WERI-Rb-1 (cell line): ENCODE measurements at places on chromosomes 12 and 14.

- DNase-seq = no peak
Measured at GRCh38 chr14:73732006-73732405, 17.8 kb upstream of the PNMA1 start.

GRCh38 chr12:95055057-95055456 is 18.4 kb downstream of the NR2C1 start:
- no peak for DNase-seq

GRCh38 chr14:105908481-105908911 is 382.1 kb downstream of the TMEM121 start:
- no peak for DNase-seq

DNA sequence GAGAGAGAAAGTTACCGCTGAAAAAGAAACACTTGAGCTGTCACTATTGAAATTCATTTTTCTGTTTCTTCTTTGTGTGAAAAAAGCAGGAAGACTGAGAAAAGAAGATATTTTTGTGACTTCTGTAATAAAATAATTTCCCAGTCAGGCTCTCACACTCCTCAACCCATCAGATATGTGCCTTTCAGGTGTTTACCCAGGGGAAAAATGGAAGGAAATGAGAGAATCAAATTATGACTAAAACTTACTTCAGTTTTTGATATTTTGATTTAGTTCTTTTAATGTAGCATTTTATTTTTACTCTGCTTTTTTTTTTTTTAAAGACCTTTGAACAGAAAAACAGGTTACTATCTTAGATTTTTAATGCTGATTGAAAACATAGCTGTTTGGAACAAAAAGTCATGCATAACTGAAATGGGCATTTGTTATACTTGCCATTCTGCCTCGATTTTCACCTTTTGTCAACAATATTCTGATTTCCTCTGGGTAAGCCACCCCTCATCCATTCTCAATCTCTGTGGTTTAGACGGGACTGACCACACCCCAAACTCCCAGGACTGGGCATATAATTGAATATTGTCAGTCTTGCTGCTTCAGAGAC is 133.2 kb upstream of the KRR1 start:
- DNase-seq = no peak

GRCh38 chr12:89082370-89082753 is 269.9 kb downstream of the DUSP6 start:
- DNase-seq = no peak

DNA sequence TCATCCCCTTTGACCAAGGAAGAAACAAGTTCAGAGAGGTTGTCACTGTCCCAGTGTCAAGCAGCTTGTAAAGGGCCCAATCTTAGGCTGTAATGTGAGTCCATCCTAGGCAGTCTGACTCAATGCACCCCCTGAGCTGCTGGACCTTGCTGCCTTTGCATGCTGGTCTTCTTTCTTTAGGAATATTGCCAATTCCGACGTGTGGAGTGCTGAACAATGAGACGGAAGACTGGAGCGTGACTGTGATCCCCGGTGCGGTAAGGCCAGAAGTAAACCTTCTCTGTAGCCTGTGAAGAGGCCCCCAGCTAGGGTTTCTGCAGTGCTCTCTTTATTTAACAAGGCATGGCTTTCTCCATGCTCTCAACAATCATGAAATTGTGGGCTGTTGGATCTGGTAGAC is 963 bp downstream of the TCTN2 start:
- no peak for DNase-seq

GRCh38 chr14:102902086-102902485 is 20.4 kb upstream of the AMN start:
- DNase-seq = no peak

- DNase-seq = peak; percentile 93
Measured at GRCh38 chr14:104827177-104828055, 26.5 kb downstream of the ZBTB42 start.

DNA sequence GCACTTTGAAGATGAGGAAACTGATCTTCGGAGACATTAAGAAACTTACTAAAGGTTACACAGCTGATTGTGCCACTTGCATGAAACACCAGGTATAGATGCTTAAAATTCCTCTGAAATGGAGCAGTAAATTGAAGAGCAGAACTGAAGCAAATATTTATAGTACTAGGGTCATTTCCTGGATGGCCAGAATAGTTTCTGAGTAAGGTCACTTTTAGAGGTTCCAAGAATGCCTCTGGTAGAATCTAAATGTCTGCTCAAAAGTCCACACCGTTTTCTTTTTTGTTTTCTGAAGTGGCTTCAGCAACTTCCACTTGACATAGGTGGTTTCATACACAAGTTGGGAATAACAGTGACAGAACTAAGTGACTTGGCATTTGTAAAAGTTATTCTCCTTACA is 19.4 kb downstream of the TPH2 start:
- no peak for DNase-seq

- no peak for DNase-seq
Measured at GRCh38 chr14:76782885-76783566, 21.8 kb downstream of the VASH1 start.

GRCh38 chr14:24053548-24054323 is 1.9 kb downstream of the CARMIL3 start:
- DNase-seq = peak; percentile 8

DNA sequence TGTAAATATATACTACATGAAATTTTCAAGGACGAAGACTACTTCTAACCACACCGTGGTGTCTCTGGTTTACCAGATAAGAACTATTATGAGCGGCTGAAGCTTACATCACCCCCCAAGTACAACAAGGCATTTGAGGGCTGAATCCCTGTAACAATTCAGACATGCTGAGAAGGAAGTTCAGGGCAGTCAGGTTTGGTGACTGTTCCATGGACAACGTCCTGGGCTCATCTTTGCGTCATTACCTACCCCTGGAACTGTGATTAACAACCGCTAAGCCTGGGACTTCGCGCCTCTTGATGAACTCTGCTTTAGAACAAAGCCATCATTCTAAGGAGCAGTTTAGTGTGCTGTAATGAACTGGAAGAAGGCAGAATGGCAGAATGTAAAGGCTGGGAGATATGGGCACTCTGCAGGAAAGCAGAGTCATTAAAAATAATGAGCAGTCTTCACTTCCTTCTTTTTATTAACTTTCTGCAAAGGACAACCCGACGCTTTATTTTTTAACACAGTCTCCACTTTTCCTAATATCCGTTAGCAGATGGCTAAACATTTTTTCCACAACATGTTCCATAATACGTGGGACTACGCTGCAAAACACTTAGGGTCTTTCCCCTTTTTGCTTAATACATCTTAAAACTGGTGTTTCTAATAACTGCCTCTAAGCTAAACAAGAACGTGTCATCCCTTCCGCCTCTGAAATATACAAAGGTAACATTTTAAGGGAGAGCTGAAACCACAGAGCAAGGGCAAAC is 263.2 kb downstream of the ADAMTS20 start:
- DNase-seq = no peak

- no peak for DNase-seq
Measured at GRCh38 chr14:80313806-80314205, 102.5 kb upstream of the DIO2 start.

- DNase-seq = no peak
Measured at GRCh38 chr12:41459906-41460214, 271.7 kb downstream of the PDZRN4 start.

GRCh38 chr12:122558745-122559641 is 31.9 kb downstream of the KNTC1 start:
- no peak for DNase-seq

- peak; percentile 62 for DNase-seq
Measured at GRCh38 chr14:85531141-85531586, 1.2 kb downstream of the FLRT2 start.

DNA sequence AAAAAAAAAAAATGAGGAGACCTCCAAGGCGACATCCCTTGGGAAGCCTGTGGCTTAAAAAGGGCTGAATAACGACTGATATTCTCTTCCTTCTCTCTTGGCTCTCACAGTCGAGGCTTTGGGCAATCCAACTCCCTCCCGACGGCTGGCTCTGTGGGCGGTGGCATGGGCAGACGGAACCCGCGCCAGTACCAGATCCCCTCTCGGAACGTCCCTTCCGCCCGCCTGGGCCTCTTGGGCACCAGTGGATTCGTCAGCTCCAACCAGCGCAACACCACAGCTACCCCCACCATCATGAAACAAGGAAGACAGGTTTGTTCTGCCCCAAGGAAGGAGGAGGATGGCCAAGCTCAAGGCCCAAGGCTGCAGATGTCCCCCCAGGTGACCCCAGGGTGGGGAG is 127.8 kb downstream of the GCH1 start:
- no peak for DNase-seq

DNA sequence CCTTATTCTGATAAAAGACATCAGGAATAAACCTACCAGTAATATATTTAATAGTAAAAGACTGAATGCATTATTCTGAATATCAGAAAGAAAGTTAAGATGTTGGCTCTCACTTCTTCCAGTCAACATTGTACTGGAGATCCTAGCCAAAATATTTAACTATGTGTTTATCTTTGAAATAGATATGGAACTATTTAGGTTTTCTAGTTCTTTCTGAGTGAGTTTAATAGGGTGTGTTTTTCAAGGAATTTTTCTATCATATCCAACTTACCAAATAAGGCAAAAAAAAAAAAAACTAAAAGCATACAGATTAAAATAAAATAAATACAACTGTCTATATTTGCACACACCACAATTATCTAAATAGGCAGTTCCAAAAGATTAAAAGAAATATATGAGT is 478.9 kb upstream of the LMO3 start:
- DNase-seq = no peak

DNA sequence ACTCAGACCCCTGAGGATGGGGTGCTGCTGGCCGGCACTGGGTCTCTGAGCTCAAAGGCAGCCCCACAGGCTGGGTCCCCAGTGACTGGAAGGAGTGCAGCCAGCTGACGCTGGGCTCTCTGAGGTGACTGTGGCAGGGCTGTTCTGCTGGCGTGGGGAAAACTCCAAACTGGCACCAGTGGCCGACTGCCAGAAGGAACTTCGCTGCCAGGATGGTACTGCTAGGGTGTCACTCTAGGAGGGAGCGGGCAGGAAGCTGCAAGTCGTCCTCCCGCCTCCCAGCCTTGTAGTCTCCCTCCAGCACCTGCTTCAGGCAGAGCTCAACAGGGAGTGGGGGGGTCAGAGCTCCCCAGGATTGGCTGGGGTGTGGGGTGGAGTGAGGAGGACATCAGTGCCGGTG is 41.3 kb downstream of the CDC42BPB start:
- no peak for DNase-seq

GRCh38 chr12:71503579-71504391 is 64.2 kb downstream of the LGR5 start:
- DNase-seq = no peak

- DNase-seq = no peak
Measured at GRCh38 chr14:80669426-80669825, 272.1 kb downstream of the CEP128 start.

- DNase-seq = peak; percentile 49
Measured at GRCh38 chr12:62724947-62725451, 210.0 kb downstream of the PPM1H start.

DNA sequence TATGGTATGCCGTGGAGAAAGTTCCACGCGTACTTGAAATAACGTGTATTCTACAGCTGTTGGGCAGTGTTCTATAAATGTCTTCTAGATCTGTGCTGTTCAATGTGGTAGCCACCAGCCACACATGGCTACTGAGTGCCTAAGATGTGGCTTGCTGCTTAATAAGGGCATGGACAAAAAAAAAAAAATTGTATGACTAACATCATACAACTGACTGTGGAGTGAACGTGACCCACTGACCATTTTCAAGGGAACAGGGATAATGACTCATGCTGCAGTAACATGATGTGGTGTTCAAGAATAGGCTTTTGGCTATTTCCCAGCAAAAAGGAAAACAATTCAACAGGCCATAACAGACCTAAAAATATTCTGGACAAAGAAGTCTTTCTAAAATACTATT is 13.0 kb downstream of the ATG14 start:
- DNase-seq = no peak
